ENCODE measurements at places on chromosomes 7 and 10.

DNA sequence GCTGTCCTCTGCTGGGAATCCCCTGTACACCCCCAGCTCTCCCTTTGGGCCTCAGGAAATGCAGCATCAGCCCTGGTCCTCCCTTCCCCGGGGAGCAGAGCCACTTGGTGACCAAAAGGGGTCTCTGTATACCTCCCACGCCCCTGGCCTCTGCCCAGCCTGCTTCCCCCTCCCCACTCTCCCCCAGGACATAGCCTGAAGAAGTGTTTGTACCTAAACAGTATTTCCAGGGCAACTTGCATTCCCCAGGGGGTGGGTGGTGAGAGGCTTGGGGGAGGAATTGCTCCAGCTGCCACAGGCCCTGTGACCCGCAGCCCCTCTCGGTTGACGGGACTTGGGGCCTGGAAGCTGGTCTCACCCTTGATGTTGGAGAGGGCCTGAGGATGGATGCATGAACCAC is 39.3 kb downstream of the TMEM270 start:
- DNase-seq, result no peak

GRCh38 chr7:107857541-107857912 is 33.5 kb upstream of the DLD start:
- no peak for DNase-seq

DNA sequence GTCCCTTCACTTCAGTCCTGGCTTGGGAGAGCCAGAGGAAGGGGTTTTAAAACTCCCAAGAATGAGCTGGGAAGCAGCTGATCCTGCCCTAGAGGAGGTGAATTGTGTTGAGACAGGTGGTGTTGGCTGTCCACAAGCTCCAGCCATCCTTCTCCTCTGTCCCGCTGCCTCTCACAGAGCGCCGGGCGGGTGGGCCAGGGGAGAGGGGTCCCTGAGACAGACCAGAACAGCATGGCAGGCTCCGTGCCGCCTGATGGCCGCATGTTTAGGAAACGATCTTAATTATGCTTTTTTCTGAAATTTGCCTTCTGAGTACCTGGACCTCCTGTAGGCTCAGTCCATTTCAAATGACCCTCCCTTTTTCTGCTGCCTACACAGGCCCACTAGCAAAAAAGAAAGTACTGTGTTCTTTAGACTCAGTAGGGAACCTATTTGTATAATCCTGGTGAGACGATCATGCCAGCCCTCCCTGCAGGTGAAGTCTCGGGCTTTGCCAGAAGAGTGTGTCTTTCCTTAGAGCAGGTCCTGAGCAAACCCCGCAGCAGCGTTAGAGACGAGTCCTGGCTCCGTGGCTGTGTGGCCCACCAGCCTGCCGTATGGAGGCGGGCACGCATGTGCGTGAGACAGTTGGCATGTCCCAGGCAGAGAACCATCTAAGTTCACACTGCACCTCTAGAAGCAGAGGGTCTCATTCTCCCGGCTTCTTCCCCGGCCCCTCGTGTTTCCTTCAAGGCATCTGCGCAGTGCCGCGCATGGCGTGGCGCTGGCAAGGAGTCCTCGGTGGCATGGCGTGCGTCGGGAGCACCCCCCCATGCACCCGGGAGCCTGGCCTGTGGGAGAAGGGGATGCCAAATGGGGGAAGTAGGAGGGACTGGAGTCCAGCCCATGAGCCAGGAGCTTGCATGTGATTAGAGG is 26.3 kb upstream of the PWWP2B start:
- no peak for DNase-seq

- peak; percentile 73 for DNase-seq
These were observed 14.7 kb downstream of the LZTS2 start for GRCh38 chr10:101014230-101014884.

DNA sequence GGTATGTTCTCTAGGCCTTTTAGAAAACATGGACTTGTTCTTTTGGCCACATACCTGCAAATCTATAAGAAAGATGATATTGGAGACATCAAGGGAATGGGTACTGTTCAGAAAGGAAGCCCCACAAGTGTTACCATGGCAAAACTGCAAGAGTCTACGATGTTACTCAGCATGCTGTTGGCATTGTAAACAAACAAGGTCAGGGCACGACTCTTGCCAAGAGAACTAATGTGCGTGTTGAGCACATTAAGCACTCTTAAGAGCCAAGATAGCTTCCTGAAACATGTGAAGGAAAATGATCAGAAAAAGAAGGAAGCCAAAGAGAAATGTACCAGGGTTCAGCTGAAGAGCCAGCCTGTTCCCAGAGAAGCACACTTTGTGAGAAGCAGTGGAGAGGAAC is 37.1 kb downstream of the SDK1 start:
- DNase-seq, result no peak

DNA sequence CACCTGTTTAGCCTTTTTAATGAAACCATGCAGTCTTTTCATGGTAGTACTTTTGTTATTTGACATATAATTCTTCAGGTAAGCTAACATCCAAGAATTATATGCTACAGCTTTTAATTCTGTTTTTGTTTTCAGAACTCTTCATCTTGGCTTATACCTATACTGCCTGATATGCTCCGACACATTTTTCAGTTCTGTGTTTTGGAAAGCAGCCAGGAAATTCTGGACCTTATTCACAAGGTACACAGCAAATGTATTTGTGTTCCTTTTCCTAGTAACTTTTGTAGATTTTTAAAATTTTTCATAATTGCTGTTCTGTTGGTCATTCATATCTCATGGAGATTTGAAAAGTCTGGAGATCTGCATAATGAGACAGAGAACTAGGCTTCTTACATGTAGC is 56.7 kb downstream of the BTAF1 start:
- DNase-seq, result no peak

DNA sequence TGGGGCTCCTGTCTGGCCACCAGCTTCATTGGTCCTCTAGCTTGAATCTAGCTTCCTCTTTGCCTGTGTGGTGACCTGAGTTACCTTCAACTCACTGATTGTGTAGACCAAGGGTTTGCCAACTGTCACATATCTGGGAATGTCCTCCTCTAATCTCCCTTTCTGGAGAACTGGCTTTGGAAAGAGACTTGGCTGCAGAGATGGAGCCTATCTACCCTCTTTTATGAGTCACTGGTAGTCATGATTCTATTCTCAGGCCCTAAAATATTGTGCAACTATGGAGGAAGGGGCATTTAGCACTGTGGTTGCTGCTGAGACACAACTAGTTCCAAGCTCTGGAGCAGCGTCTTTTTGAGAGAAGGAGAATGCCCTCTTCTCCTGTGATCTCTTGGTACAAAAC is 691.3 kb downstream of the KCNMA1 start:
- DNase-seq, result no peak

DNA sequence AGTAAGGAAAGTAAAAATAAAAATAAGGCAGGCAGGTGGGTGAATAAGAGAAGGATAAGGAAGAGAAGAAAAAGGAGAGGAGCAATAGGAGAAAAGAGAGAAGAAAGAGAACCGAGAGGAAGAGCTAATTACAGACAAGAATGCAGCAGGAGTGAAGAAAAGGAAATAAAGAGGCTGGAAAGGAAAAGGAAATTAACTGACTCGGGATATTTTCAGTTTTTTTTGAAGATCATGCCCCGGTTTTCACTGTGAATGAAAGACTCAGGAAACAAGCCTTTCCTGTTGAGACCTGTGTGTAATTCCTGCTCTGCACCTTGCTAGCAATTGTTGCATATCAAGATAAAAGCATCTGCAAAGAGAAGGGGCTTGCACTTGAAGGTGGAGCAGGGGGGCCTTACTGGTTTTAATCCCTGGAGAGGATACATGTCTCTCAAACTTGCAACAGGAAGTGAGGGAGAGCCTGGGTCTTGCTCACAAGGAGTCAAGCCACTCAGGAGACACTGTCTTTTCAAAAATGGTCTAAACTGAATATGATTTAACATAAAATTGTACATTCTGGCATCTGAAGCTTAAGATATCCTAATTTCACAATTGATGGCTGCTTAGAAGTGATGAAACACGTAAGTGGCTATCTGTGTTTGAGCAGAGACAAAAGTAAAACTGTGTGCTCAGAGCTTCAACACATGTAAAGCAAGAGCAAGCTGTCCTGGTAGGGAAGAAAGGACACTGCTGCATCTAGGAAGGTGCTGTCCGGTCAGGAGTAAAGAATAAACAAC is 157.6 kb downstream of the FAM107B start:
- no peak for DNase-seq

DNA sequence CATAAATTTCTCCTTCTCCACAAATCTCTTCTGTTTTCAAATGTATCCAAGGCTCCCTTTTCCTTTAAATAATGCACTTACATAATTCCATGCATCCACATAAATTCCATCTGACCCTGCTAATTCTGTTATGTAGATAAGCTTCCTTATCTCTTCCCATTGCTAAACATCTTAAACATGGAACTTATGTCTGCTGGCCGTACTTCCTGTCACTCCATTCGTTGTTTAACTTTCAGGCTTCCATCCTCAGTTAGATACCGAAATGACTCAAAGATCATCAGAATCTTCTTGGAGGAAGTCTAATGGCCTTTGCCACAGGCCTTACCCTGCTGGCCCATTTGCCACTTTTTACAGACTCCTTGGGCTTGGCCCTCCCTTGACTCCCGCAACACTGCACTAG is 330.9 kb downstream of the GFRA1 start:
- no peak for DNase-seq

DNA sequence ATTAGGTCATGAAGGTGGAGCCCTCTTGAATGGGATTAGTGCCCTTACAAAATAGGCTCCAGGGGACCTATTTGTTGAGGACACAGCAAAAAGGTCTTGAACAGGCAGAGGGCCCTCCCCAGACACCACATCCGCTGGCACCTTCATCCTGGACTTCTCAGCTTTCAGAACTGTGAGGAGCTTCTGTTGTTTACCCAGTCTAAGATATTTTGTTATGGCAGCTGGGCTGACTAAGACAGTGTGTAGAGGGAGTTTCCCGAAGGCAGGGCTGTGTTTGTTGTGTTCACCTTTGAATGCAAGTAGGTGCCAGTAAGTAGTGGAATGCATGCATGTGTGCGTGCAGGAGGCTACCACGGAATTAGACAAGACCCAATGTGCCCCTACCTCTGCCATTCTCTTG is 106.7 kb downstream of the PTPRE start:
- DNase-seq, result no peak

- no peak for DNase-seq
These were observed 1.1 kb downstream of the COL17A1 start for GRCh38 chr10:104084482-104085142.
